Sigmoid colon (tissue), 7 donors: ENCODE measurements at places on chromosomes 5 and 9. TPM values are rescaled to one million over a fixed set of nuclear protein-coding genes. Genes with fewer than 3 reads are reported as not detected.

The EGR1 gene
- 18.5 TPM for total RNA-seq

The SLC4A9 gene
- total RNA-seq, result not detected

The ARL10 gene
- total RNA-seq, result 16.9 TPM

The PRSS3 gene
- not detected for total RNA-seq

The BRD9 gene
- 21.4 TPM for total RNA-seq

The NR4A3 gene
- total RNA-seq, result 6.4 TPM

The ADAMTS13 gene
- total RNA-seq, result 0.82 TPM

The WHRN gene
- total RNA-seq, result 7.2 TPM

The KIAA0825 gene
- 4.4 TPM for total RNA-seq

The CREBRF gene
- total RNA-seq, result 58.4 TPM

The SPINK7 gene
- total RNA-seq, result not detected

GRCh38 chr5:175591293-175591692 lies 66.6 kb upstream of the HRH2 start:
- no peak overlapping the region for H3K4me3 ChIP-seq
- DNase-seq, result no peak
- H3K36me3 ChIP-seq, result no peaks in the 10 kb centered on the region
- no peak overlapping the region for H3K27ac ChIP-seq
- H3K27me3 ChIP-seq, result no peaks in the 10 kb centered on the region
- H3K4me1 ChIP-seq, result no peaks in the 10 kb centered on the region

DNA sequence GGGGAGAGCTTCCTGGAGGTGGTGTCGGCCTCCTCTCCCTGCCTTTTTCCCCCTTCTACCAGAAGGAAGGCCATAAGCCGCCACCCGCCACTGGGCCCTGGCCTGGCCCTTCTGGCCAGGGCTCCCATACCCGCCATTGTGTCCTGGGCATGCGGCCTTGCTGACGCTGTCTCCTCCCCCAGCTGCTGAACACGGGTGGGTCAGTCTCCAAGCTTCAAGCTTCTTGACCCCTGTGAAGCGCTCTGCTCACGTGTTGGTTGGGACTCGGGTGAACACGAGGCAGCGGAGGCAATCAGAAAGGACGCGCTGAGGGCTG lies 24.2 kb upstream of the UBAC1 start:
- DNase-seq, result no peak
- no peak overlapping the region for H3K4me3 ChIP-seq
- H3K27me3 ChIP-seq, result peaks cover 42% of the 10 kb centered on the region
- H3K36me3 ChIP-seq, result no peaks in the 10 kb centered on the region

DNA sequence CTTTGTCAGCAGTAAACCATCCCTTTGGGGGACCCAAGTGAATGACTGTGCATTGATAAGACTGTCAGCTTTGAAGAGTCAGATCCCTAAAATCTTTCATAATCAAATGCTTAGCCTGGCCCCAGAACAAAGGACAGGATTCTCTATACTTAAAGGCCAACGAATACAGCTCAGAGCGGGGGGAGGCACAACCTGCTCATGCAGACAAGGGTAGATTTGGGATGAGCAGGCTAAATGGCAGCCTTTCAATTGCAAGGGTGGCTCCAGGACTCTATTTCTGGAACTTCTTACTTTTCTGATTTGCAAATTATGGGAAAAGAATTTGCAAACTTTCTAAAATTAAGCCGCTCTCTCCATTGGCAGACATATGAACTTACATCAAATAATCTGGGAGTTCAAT lies 66.4 kb downstream of the ELL2 start:
- DNase-seq, result no peak
- H3K27ac ChIP-seq, result no peak overlapping the region
- H3K4me1 ChIP-seq, result no peaks in the 10 kb centered on the region
- no peaks in the 10 kb centered on the region for H3K27me3 ChIP-seq

- H3K27ac ChIP-seq, result no peak overlapping the region
- H3K27me3 ChIP-seq, result no peaks in the 10 kb centered on the region
- no peak overlapping the region for H3K4me3 ChIP-seq
- DNase-seq, result no peak
- H3K4me1 ChIP-seq, result no peaks in the 10 kb centered on the region
Measured at GRCh38 chr5:128472036-128472435, 66.0 kb downstream of the FBN2 start.

DNA sequence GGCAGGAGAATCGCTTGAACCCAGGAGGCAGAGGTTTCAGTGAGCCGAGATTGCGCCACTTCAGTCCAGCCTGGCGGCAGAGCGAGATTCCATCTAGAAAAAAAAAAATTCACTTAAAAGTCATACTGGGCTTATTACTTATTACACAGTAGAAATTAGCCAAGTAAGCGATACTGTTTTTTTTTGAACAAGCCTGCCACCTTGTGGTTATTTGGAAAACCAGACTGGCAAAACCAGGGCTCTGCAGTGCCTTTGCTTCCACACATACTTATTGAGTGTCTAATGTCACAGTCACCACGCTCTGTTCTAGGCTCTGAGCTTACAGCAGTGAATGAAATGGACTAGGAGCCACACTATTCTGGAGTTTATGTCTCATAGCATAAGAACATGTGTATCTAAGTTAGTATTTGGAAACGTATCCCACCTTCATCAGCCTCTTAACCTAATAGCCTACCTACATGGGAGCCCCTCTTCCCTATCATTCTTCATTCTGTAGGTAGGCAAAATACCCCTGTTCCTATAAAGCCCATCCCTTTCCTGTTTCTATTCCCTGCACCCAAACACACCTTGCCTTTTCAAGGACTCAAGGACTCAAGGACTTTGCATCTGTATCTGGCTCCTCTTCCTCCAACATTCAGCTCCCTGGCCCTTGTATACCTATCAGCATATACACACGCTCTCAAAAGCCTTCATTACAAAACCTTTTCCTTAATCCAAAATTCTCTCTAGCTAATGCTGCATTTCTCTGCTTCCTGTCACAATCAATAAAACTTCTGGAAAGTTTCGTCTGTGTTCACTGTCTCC lies 13.9 kb upstream of the BASP1 start:
- peak; percentile 64 for DNase-seq
- peaks cover 29% of the 10 kb centered on the region for H3K27me3 ChIP-seq
- no peaks in the 10 kb centered on the region for H3K4me1 ChIP-seq
- H3K4me3 ChIP-seq, result no peak overlapping the region
- no peaks in the 10 kb centered on the region for H3K36me3 ChIP-seq

GRCh38 chr9:101342595-101342994 lies 42.2 kb downstream of the BAAT start:
- no peaks in the 10 kb centered on the region for H3K4me1 ChIP-seq
- no peak for DNase-seq
- H3K4me3 ChIP-seq, result no peak overlapping the region
- no peaks in the 10 kb centered on the region for H3K27me3 ChIP-seq
- H3K27ac ChIP-seq, result no peak overlapping the region

DNA sequence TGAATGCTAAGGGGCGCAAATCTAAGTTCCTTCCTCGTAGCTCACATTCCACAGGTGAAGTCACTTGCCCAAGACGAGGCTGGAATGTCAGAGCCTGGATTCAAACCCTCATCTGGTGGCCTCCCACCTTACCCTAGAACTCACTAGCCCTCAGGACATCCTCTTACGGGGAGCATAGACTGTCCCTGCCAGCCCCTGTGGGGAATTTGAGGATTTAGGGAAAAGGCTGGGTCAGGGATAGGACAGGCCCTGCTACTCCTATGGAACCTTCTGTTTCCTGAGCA lies 45.0 kb downstream of the IRF1 start:
- H3K27me3 ChIP-seq, result no peaks in the 10 kb centered on the region
- peak overlapping the region; percentile 61 for H3K27ac ChIP-seq
- H3K4me1 ChIP-seq, result peaks cover 60% of the 10 kb centered on the region
- no peaks in the 10 kb centered on the region for H3K36me3 ChIP-seq
- no peak for DNase-seq

- peak; percentile 5 for DNase-seq
- H3K27ac ChIP-seq, result no peak overlapping the region
Measured at GRCh38 chr9:127078336-127078735, 44.1 kb downstream of the ANGPTL2 start.

DNA sequence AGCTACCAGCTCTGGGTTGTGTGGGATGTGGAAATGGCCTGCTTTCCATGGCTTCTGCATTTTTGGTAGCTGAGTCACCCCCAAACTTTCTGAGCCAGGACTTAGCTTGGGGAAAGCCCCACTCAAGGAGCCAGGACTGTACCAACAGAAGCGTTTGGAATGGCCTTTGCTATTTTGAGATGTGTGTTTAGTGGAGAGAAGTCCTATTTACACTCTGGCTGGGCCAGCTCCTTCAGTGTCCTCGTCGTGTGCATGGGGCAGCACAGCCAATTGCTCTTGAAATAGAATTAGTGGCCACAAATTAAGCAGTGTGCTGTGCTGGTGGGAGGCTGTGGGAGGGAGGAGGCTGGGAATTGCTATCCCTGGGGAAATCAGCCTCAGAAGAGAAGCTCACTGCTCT lies 51.6 kb downstream of the ENTREP1 start:
- H3K27me3 ChIP-seq, result no peaks in the 10 kb centered on the region
- H3K4me3 ChIP-seq, result no peak overlapping the region
- peak overlapping the region; percentile 43 for H3K27ac ChIP-seq

DNA sequence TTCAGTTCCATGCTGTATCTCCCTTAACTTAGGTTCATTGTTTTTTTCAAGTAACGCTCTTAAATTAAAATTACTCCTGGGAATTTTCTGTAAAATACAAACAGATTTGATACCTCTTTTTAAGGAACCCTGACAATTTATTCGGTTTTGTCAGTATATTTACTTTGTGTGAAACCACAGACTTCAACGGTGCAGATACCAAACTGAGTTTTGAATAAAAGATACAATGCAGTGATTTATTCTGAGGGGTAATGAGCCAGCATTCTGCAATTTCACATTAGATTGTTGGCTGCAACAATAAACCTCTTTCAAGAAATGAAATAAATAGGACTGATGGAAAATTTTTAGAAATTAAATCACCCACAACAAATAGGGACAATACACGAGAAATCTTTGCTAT lies 308.6 kb upstream of the EDIL3 start:
- H3K4me3 ChIP-seq, result no peak overlapping the region
- no peak overlapping the region for H3K27ac ChIP-seq
- no peaks in the 10 kb centered on the region for H3K36me3 ChIP-seq
- H3K27me3 ChIP-seq, result no peaks in the 10 kb centered on the region

DNA sequence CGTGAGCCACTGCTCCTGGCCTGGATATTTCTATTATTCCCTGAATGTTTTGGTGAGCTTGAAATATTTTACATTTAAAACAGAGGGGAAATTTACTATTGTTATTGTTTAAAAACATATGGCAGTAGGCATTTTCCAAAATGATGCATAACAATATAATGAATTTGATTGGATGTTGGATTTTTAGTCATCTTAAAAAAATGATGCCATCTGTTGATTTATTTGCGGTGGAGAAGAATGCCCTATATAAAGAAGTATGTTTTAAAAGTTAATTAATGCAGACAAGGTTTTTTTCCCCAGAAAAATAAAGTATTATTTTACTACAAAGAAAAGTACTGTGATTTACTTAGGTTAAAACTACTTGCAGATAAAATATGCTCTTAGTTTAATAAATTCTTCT lies 33.4 kb upstream of the ARRDC3 start:
- no peak for DNase-seq
- H3K27ac ChIP-seq, result no peak overlapping the region
- H3K27me3 ChIP-seq, result no peaks in the 10 kb centered on the region
- H3K4me3 ChIP-seq, result no peak overlapping the region
- H3K4me1 ChIP-seq, result no peaks in the 10 kb centered on the region
- no peaks in the 10 kb centered on the region for H3K36me3 ChIP-seq

DNA sequence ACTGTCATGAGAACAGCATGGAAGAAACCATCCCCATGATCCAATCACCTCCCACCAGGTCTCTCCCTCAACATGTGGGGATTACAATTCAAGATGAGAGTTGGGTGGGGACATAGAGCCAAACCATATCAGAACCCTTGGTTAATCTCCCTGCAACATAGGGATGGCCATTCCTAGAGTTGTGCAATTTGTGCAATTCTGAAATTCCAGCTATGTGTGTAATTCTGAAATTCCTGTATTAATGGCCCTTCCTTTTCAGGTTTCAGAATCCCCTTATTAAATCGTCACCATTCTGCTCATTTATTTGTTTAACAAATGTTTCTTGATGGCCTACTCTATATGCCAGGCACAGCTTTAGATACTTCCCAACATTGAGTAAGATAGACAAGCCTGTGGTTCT lies 282.6 kb downstream of the SMARCA2 start:
- no peak overlapping the region for H3K27ac ChIP-seq
- H3K4me1 ChIP-seq, result no peaks in the 10 kb centered on the region
- no peak for DNase-seq
- H3K4me3 ChIP-seq, result no peak overlapping the region
- no peaks in the 10 kb centered on the region for H3K27me3 ChIP-seq

DNA sequence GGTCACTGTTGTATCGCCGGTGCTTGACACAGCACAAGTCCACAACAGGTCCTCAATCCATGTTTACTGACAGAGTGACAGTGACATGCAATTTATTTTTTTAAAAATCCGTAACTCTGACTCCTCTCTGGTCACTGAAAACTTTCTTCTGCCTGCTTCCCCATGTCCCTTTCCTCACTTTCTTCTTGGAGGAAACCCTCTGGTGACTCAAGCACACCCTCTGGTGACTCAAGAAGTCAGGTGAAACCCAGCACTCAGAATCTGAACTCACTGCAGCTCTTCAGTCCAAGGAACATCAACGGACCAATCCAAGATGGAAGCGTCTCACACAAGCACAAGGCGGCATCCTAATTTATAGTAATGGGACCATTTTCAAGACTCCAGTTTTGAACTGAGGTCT lies 245.9 kb downstream of the FSTL4 start:
- H3K27ac ChIP-seq, result no peak overlapping the region
- H3K36me3 ChIP-seq, result no peaks in the 10 kb centered on the region
- H3K4me3 ChIP-seq, result no peak overlapping the region
- no peak for DNase-seq

- H3K4me3 ChIP-seq, result no peak overlapping the region
- H3K4me1 ChIP-seq, result no peaks in the 10 kb centered on the region
- H3K36me3 ChIP-seq, result no peaks in the 10 kb centered on the region
Measured at GRCh38 chr5:85709728-85710127, 908.0 kb upstream of the COX7C start.

- H3K4me1 ChIP-seq, result no peaks in the 10 kb centered on the region
- no peaks in the 10 kb centered on the region for H3K36me3 ChIP-seq
- H3K27ac ChIP-seq, result no peak overlapping the region
- no peak overlapping the region for H3K4me3 ChIP-seq
Measured at GRCh38 chr5:77499441-77499840, 7.3 kb upstream of the WDR41 start.

DNA sequence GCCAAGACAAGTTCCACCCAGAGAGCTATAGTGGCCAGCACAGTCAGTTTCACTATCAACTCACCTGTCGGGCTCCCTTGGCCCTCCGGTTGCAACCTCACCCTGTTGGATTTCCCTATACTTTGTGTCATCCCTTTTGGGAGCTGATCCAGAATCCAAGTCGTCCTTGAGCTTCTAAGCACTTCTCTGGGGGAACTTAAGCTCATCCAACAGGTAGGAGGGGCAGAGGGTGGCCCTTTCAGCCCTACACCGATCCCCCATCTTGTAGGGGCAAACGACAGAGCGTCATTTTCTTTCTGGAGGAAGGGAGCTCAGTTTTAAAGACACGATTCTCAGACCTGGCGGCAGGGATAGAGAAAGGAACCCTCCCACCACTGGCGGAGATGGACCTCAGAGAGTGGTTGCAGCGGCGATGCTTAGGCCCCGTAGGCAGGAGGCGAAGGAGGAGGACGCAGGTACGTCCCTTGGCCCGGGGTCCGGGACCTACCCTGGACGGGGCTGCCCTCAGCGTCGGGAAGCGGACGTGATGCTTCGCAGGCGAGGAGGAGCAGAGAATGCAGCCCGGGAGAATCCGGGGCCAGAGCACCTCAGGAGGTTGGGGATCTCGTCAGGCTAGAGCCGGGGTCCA lies 519 bp downstream of the ZER1 start:
- no peaks in the 10 kb centered on the region for H3K36me3 ChIP-seq
- no peaks in the 10 kb centered on the region for H3K27me3 ChIP-seq
- H3K4me3 ChIP-seq, result peak overlapping the region; percentile 95
